Hippocampal formation (tissue), 2 donors: ENCODE measurements at places on chromosomes 1 and 21.

- peak; percentile 9 for DNase-seq
Observed at GRCh38 chr1:65068202-65069010, 79.6 kb upstream of the AK4 start.

GRCh38 chr1:53765657-53766056 is 26.7 kb upstream of the GLIS1 start:
- no peak for DNase-seq

DNA sequence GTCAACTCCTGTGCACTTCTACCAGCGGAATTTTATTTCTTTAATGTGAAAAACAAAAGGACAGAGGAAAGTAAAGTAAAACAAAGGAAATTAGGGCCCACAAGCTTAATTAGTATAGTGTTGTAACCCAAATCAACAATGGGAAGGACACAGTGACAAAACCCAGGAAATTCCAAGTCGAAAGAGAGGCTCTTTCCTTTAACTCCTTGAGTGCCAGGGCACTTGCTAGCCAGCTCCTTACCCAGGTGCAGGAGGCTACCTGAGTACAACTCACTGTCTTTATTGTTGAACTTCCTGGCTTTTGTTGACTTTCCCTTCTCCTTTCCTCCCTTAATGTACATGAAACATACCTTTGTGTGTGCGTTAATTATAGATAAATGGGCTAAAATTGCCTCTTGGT is 55.0 kb downstream of the PEX14 start:
- DNase-seq, result no peak

DNA sequence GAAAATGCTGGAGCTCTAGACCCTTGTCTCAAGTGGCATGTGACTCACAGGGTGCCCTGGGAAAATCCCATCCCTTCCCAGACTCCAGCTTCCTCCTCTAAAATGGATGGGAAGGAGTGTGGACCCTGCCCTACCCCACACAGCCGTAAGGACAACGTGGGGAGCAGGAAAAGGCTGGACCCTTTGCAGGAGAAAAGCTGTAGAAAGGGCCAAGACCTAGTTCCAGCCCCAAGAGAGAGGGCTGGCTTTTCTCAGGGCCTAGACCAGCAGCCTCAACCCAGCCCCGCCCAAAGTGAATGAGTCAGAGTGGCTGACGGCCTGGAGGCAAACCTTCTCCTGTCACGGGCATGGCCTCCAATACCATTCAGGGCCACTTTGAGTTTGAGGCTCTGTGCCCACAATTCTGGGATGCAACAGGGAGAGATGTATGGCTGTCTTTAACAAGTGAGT is 1.1 kb downstream of the LAMB3 start:
- no peak for DNase-seq

GRCh38 chr1:231866392-231867331 is 240.1 kb downstream of the DISC1 start:
- peak; percentile 13 for DNase-seq

DNA sequence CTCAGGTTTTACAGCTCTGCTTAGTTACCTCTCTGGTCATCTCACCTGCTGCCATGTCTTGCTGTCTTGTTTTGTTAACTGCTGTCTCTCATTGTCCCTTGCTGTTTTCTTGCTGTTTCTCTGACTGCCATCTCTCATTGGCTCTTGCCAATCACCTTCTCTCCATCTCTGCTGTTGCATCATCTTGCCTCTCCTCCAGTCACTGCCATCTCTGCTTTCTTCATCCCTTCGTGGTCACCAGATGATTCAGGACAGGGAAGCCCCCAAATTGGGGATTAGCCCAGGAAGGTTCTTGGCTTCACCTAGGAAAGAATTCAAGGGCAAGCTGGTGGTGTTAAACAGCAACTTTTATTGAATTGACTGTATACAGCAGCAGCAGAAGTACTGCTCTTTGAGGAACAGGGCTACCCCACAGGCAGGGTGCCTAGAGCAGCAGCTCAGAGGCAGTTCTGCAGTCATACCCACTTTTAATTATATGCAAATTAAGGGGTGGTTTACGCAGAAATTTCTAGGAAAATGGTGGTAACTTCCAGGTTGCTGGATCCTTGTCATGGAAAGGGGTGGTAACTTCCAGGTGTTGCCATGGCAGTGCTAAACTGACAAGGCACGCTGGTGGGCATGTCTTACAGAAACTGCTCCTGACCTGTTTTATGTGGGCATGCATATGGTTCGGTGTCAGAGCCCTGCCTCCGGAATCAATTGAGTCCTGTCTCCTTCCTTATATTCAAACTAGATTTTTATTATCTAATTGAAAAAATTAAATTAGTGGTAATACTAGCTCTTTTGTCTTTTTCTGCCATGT is 33.4 kb downstream of the SUCO start:
- DNase-seq, result no peak

DNA sequence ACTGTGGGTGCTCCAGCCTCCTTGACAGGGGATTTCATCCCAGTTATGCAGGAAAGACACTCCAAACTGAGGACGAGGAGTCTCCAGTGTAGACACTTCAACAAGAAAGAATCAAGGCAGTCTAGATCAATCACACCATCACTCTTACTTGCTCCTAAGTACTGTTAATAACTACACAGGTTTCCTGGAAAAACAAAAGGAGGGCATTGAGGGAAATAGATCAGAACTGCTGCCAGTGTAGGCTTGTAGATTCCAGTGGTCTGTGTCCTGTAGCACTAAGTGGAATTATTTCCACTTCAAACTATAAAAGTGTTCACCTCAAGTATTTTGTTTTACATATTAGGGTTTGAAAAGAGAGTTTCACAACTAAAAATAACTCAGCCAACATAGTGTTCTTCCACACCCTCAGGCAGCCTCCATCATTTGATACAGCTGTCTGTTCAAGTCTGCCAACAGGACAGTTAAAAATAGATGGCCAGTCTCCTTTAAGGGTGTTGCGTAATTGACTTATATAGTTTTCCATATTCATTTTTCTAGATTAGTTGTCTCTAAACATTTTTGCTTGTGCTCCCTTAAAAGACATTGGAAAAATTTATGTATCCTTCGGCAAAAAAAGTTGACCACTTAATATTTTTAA is 32.0 kb upstream of the AGL start:
- DNase-seq, result no peak

- no peak for DNase-seq
Observed at GRCh38 chr1:198417039-198417438, 123.4 kb downstream of the ATP6V1G3 start.

- DNase-seq, result peak; percentile 4
Observed at GRCh38 chr1:233394860-233395717, 67.6 kb downstream of the MAP3K21 start.

DNA sequence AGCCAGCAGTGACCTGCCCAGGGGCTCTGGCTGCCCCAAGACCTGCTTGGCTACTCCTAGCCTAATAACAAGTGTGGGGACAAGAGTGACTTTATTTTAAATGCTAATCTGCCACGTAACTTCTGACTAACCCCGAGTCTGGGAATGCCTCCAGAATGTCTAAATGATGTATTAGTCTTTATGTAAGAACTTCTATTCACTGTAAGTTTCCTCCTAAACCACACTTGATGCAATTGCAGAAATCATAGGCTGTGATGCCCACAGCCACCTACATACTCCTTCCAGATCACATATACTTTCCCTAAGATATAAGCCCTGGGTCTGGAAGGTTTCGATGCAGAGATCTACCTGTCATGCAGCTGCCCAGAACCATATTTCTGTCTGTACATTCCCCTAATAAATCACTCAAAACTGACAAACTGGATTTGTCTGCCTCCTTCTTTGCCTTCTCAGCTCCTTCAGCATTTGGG is 5.9 kb upstream of the VPS45 start:
- no peak for DNase-seq

- no peak for DNase-seq
Observed at GRCh38 chr1:40847023-40847745, 15.0 kb downstream of the CITED4 start.

GRCh38 chr1:236142253-236143103 is at the start of gene GPR137B:
TSS of gene GPR137B (plus strand) at chr1:236142539. CDS start at chr1:236142623, 84 bp downstream.
- peak; percentile 56 for DNase-seq

DNA sequence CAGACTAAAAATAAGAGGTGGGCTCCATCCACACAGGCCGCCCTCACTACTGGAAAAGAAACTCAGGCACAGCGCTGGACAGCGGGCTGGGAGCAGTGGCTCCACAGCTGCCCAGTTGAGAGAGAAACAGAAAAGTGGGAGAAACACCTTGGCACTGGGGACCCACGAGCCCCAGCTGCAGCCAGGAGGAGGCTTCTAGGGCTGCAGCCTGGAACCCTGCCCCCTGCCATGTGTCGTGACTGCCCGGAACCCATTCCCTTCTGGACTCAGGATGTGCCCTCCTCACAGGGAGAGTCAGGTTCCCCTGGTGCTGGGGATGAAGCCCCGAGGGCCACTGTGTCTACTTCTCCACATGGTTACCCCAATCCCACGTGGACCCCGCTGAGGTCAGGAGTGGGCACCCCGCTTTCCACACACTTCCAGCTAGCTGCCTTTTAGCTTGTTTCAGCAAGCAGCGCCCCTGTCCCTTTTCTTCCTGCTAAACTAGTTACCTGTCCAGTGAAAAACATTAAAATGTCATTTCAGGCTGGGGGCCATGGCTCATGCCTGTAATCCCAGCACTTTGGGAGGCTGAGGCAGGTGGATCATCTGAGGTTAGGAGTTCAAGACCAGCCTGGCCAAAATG is 35.9 kb downstream of the PARP1 start:
- no peak for DNase-seq

GRCh38 chr21:17514124-17514845 is 1.4 kb downstream of the CXADR start:
- DNase-seq, result no peak

- no peak for DNase-seq
Observed at GRCh38 chr1:4213366-4213973, 313.4 kb upstream of the C1orf174 start.

GRCh38 chr1:55823541-55824250 is 608.5 kb upstream of the USP24 start:
- no peak for DNase-seq

GRCh38 chr1:184752656-184753055 is 2.0 kb downstream of the EDEM3 start:
- DNase-seq, result no peak

DNA sequence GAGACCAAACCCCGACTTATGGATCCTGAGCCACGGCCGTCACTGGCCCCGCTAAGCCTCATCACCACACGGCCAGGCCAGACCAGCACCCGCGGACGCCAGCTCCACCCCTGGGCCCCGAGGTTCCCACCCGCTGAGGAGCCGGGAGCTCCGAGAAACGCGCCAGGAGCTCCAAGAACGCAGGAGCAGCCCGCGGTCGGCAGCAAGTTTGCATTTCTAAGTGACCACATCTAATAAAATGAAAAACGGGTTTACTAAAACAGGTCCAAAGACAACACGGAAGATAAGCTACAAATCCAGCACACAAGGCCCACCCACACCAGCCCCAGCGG is 8.1 kb upstream of the C1QTNF12 start:
- DNase-seq, result no peak

- no peak for DNase-seq
Observed at GRCh38 chr1:29256394-29256793, 20.1 kb downstream of the PTPRU start.

- no peak for DNase-seq
Observed at GRCh38 chr21:33133892-33134291, 64.0 kb downstream of the OLIG1 start.

GRCh38 chr1:33169290-33170055 is 12.4 kb downstream of the TRIM62 start:
- peak; percentile 65 for DNase-seq

GRCh38 chr1:205633421-205633976 is 1.7 kb upstream of the ELK4 start:
- no peak for DNase-seq

DNA sequence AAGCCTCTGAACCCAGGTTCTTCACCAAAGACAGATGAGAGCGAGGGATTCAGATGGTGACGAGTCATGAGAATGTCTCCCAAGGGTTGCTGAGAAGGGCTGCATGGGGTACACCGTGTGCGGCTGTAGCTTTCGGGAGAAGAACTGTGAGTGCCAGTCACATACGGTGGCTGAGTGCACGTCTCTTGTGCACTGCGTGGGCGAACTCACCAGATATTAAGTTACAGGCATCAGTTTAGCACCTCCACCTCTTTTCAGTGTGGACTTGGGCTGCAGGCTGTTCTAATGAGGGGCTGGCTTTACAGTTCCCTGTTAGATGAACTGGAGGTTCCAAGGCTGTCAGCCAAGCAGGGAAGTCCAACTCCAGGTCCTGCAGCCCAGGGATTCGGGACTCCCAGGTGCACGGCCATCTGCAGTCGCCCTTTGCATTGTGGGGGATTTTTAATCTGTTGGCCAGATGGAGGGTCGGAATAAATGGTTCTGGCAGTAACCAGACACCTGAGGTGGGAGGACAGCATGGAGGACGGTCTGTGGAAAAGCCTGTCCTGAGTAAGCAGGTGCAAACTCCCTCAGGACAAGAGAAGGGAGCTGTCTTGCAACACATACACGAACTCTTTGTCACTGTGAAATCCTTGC is 26.5 kb upstream of the AVPR1B start:
- no peak for DNase-seq
